ENCODE measurements at places on chromosomes 6 and 20.

GRCh38 chr6:150409576-150410066 is 40.8 kb downstream of the IYD start:
- DNase-seq, result no peak

DNA sequence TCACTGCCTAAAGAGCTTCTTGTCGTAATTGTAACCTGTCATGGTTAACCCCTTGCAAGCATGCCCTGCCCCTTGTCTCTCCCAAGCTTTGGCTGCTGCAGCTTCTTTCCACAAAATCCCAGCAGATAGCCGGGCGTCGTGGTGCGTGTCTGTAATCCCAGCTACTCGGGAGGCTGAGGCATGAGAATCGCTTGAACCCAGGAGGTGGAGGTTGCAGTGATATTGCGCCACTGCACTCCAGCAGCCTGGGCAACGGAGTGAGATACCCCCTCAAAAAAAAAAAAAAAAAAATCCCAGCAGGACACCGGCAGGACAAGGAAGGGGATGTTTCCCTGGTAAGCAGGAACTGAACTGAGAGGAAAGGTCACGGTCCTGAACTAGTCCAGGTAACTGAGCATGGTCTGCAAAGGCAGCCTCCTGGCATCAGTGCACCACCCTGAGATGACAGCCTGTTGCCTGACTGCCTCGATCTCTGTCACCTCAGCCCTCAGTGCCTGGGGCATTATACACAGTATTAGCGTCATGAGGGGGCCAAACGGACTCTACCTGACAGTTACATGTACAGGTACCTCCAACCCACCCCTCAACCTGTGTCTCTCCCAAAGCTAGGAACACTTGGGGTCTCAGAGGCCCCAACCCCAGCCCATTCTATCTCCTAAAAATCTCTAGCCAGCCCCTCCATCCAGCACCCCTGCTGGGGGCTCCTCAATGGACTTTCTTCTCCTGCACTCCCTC is 1.8 kb downstream of the LZTS3 start:
- DNase-seq, result no peak

DNA sequence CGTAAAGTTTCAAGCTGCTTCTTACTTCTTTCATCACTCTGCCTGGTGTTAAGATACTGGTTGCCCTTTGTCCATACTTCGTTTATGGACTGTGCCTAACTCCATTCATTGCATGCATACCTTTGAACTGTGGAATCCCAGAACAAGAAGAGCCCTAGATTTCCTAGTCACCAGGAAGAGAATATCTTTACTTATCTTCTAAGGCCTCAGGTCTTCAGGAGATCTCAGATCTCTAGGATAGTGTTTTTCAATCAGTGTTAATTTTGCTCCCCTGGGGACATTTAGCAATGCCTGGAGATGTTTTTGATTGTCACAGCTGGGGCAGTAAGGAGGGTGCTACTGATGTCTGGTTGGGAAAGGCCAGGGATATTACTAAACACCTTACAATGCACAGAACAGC is 35.5 kb upstream of the GJA1 start:
- DNase-seq, result no peak

- DNase-seq, result no peak
Measured at GRCh38 chr20:47854687-47855212, 69.5 kb upstream of the SULF2 start.

GRCh38 chr6:88547768-88548167 is 381.6 kb upstream of the CNR1 start:
- DNase-seq, result no peak

- no peak for DNase-seq
Measured at GRCh38 chr6:83558975-83559374, 46.6 kb downstream of the PRSS35 start.

DNA sequence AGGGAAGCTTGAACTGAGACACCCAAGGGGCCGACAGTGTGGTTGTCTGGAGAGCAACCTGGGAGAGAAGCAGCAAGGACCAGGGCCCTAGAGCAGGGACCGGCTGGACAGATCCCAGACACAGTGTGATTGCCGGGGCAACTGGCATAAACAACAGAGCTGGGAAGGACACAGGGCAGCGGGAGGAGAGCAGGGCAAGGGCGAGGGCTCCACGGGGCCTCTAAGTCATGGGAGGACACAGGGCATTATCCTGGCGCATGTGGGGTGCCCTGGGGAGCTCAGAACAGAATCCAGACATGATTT is 31.1 kb upstream of the CCR6 start:
- DNase-seq, result no peak

DNA sequence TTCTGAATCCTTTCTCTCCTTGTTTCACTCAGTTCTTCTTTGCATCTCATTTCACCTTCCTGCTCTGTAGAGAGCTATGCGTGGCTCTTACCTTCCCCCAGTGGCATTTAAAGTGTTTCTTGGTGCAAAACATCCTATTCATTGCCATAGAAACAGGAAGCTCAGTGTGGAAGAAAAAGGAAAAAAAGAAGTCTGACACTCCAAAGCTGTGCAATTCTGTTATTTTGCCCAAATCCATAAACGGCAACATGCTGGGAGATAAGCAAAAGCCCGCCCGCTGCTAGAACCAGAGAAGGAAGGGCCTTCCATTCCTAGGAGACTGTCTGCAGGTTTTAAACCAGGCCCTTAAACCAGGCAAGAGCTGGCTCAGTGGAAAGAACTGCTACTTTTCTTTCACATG is 247.1 kb downstream of the HIVEP2 start:
- no peak for DNase-seq

DNA sequence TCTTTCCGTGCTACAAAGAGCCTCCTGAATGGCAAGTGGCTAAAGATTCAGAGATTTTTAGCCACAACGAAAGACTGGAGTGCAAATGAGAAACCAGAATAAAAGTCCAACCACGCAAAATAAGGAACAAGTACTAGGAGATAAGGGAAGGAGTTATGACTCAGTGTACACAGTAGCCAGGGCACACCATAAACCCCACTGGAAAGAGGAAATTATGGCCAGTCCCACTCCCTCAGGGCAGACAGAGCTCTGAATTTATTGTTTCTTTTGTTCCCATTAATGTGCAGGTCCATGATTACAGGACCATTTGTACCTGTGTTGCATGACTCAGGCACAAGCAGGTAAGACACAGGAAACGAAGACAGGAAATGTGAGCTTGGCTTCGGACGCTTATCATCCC is 150.3 kb upstream of the PREP start:
- DNase-seq, result no peak

DNA sequence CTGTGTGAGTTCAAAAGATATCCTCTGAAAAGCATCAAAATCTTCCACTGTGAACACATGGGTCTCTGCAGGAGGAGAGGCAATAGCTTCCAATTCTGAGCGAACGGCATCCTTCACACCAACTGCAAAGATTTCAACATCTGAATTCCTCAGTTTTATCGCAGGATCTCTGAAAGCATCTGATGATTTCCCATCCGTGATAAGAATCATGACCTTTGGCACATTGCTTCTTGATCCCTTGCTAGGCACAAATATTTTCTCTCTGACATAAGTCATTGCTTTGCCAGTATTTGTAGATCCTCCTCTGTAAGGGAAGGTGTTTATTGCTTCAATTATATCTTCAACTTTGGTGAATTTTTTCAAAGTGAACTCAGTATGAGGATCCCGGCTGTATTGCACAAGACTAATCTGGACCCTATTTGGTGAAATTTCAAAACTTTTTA is 22.7 kb downstream of the COL12A1 start:
- no peak for DNase-seq

DNA sequence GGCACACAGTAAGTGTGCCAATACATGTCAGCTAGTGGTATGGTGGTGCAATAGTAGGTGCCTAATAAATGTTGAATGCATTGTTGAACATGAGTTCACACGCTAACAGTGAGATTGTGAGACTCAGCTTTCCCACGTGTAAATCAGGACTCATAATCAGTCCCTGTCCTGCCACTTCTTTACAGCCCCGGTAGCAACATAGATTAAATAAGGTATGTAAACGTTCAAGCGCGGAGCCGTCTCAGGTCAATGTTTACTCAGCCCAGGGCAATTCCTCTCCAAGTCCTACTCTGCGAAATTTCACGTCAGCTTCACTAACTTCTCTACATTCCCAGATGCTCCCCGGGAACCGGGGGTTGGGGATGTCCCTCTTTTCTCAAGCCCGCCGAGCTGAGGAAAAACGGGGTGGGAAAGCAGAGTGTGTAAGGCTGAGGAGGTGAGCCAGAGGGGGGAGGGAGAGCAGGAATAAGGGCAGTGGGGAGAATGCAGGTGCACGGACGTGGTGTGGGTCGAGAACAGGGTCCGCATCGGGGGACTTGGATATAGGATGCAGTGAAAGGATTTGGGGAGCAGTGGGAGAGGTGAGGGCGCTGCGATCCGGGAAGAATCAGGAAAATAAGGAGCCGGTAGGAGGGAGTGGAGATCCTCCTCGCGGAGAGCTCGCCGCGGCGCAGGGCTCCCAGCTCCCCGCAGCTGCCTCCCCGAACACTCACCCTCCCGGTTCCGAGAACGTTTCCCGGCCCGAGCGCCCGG is 544 bp upstream of the TP53INP2 start:
- DNase-seq, result no peak

- no peak for DNase-seq
Measured at GRCh38 chr6:135267085-135267484, 86.0 kb downstream of the MYB start.

GRCh38 chr6:34917626-34918285 is 28.7 kb downstream of the ANKS1A start:
- no peak for DNase-seq

DNA sequence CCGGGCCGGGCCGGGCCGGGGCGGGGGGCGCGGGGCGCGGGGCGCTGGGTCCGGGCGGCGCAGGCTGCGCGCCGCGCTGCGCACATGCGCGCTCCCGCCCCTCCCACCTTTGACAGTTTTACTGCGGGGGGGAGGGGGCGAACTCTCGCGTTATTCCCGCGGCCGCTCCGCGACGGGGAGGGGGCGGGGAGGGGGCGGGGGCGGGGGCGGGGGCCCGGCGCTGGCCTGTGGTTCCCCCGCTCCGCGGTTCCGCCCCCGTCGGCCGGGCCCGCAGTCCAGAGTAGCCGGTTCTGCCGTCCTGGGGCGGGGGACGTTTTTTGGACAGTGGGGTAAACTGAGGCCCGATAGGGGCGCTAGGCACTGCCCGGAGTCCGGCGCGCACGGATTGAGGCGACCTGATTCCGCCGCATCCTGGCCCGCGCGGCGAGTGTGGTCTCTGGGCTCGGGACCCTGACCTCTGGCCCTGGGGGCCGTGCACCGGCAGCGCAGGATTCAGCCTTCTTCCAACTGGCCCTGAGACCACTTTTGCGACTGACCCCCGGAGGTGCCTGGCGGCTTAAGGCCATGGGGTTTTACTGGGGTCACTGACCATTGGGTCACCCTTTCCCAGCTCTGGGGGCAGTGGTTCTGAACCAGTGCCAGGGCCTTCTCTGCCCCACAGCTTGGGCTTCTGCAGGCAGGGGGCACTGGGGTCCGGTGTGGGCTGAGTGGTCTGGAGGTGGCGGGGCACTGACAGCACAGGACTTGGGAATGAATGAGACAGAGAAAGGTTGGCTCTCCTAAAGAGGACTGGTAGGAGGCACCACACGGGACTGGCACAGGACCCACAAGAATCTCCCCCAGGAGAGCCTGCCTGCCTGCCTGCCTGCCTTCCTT is at the start of gene ZNF512B:
Gene ZNF512B (minus strand): TSS at position 93 of the 876 bp plus-strand sequence. CDS start 1,980 bp downstream, outside the sequence.
- DNase-seq, result peak; percentile 48

GRCh38 chr20:1644101-1644962 is 13.2 kb downstream of the SIRPG start:
- DNase-seq, result no peak

GRCh38 chr20:17304774-17305173 is 77.9 kb downstream of the PCSK2 start:
- no peak for DNase-seq

GRCh38 chr6:81666481-81666880 is 86.0 kb downstream of the TENT5A start:
- no peak for DNase-seq

- no peak for DNase-seq
Measured at GRCh38 chr20:57756213-57756612, 46.4 kb upstream of the PMEPA1 start.

Measured in effector CD4-positive, alpha-beta T cell (primary cell).